CD4-positive, alpha-beta T cell treated with Interleukin-21 for 1 hour (primary cell): ENCODE measurements at places on chromosomes 6 and 20.

DNA sequence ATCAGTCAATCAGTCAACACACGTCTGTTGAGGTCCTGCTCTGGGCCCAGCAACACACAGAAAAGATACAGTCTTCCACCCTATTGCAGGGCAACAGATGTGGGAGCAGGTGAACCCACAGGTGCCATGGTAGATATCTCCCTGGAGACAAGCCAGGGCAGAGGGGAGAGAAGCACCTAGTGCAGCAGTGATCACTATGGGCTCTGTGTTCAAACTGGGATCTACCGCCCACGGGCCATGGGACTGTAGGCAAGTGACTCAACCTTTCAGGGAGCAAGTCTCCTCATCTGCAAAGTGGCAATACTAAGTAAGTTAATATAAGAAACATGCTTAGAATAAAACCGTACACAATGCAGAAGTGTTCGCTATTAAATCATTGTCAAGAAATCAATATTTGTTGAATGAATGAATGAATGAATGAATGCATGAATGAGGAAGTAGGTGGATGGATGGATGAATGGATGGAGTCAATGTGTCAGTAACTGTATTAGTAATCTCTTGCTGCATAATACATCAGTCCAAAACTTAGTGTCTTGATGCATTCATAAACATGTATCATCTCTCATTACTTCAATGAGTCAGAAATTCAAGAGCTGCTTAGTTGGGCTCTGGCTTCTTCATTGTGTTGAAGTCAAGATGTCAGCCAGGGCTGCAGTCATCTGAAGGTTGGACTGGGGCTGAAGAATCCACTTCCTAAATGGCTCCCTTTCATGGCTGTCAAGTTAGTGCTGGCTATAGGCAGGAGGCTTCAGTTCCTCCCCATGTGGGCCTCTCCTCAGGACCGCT, 31.9 kb upstream of the NFATC2 start:
- DNase-seq: no peak

DNA sequence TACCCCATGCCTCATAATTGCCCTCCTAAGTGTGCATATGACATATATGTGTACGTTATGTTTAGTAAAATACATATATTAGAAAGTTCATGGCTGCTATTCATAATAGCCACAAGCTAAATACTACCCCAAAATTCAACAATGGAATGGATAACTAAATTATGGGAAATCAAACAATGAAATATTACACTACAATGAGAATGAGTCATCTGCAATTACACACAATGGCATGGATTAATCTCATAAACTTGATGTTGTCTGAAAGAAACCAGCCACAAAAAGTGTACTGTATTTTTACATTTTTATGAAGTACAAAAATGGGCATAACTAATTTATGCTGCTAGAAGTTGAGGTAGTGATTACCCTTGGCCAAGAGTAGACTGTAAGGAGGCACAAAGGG, 477.0 kb downstream of the HAO1 start:
- DNase-seq: no peak

GRCh38 chr6:161487694-161488093, 213.8 kb upstream of the AGPAT4 start:
- DNase-seq: no peak

DNA sequence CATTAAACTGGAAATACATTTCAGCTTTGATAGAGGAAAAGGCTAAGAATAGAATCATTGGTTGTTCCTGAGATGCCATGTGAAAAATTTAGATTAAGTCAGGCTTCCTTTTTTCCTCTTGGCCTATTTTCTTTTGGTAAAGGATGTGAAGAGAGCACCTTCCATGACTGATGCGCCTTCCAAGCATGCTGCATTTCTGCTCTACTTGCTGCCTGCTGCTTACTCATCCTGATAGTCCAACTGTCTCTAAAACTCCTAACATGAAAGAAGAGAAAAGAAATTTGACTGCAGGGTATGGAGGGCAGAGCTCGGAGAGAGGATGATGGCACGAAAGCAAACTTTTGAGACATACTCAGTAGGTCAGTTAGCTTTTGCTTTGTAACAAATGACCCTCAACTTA, 28.8 kb downstream of the SNAP25 start:
- DNase-seq: no peak

- no peak for DNase-seq
Observed at GRCh38 chr6:35478259-35478658, 10.1 kb downstream of the RPL10A start.

DNA sequence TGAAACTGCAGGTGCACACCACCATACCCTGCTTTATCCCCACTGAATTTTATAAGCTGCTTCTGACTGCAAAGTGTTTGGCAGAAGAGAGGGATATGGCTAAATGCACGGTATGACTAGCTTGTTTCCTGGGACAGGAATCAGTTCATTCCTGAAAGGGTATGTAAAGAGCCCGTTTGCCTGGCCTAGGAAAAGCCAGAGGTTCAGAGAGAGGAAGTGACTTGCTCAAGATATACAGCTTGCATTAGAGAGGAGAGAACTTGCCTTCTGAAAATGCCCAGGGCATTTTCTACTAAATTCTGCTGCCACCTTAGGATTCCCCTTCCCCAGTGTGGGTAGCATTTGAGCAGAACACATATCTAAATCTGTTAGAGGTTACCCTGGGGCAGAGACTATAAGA, 683 bp upstream of the GCNT2 start:
- DNase-seq: no peak

DNA sequence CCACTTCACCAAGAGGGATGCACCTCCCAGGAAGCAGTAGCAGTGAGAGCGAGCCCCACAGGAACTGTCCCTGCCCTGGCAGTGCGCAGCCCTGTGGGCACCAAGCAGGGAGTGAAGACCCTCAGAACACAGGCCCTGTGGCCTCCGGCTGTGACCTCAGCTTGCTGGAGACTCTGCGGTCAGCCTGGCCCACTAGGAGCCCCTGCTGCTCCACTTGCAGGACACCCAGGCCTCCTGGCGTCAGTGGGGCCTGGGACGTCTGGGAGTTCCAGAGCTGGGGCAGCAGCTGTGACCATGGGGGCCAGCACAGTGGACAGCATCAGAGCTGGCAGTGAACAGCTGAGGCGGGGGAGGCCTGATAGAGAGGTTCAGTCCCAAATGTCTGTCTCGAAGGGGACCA, 28.3 kb downstream of the PXDC1 start:
- no peak for DNase-seq

DNA sequence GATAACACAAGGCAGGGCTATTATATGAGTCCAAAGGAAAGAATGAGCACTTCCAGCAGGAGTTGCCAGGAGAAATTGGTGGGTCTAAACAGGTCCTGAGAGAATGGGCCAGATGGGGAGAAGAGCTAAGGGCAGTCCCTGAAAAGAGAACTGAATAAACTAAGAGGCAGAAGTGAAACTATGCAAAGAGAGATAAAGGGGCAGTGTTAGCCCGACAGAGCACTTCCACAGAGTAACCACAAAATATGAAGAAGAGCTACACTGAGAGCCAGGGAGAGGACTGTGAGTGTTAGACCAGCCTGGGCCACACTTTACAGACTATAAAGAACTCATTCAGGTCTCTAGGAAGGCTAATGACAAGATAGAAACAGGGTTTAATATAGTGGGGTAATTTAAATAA, 43.8 kb downstream of the RALGAPA2 start:
- no peak for DNase-seq

DNA sequence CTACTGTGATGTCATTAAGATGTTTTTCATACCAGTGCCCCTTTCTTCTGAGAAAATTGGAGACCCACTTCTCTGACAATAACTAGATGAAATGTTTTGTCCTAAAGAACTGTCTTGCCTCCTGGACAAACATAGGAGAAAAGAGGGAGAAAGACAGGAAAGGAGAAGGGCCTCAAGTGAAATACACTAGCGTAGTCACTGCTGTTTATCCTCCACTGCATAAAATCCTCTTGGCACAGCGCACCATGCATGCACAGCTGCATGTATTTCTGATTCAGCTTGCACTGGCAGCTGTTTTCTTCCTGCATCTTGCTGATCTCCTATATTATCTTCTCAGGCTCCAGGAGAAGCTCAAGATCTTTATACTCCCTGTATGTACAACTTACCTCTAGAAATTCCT, 158.0 kb upstream of the BMP5 start:
- DNase-seq: no peak

- no peak for DNase-seq
Observed at GRCh38 chr6:88914180-88914579, 49.2 kb downstream of the RNGTT start.

GRCh38 chr20:23122796-23123655, 36.9 kb upstream of the CD93 start:
- DNase-seq: no peak

DNA sequence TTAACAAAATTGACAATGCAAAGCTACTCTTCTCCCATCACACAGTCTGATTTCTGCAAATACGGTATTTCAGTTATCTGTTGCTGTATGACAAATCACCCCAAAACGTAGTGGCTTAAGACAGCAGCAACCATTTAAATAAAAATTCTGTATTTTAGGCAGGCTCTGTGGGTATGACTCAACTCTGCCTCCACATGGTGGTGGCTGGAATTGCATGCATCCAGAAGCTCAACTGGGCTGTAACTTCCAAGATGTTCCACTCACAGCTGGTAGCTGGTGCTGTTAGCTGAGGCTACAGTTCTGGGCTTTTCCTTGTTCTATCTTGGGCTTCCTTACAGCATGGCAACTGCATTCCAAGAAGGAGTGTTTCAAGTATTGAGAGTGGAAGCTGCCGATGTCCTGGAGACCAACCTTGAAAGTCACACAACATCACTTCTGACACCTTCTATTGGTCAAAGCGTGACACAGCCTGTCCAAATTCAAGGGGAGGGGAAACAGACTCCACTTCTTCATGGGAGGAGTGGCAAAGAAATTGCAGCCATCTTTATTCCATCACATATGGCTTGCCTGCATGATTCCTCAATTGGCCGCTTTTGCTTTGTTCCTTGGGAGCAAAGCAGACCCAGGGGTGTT, 39.7 kb upstream of the TULP1 start:
- DNase-seq: peak; percentile 72

DNA sequence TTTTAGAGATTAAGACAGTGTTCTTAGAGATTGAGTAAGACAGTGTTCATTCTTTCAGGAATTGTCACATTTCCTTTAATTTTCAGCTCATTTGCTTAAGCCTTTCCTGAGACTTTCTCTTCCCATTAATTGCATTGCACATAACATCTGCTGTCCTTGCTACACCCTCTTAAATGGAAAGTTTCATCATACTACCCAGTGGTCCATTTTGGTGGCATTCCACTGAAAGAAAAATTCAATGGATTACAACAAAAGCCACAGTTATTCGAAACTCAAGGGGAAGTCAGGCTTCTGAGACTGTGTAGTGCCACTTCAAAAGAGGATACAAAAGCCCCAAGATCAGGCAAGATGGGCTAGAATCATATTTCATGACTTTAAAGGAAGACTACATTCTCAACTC, 64.0 kb downstream of the RSPO3 start:
- DNase-seq: no peak

- DNase-seq: no peak
Observed at GRCh38 chr20:40304119-40304613, 384.9 kb downstream of the MAFB start.

GRCh38 chr6:113015249-113015648, 668.1 kb downstream of the RFPL4B start:
- DNase-seq: no peak

DNA sequence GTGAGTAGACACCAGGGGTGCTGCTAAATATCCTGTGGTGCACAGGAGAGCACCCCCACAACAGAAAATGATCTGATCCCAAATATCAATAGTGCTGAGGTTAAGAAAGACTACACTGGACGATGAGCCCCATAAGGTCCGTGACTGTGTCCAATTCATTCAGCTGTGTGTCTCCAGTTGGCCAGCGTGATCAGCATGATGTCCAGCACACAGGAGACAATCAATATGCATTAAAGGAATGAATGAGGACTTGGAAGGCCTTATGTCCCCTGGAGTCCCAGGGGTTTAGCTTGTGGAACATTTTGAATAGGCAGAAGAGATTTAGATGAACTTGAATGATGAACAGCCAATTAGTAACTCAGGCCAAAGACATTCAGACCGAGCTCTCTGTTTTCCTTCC, 6.3 kb downstream of the PPP1R16B start:
- DNase-seq: no peak

DNA sequence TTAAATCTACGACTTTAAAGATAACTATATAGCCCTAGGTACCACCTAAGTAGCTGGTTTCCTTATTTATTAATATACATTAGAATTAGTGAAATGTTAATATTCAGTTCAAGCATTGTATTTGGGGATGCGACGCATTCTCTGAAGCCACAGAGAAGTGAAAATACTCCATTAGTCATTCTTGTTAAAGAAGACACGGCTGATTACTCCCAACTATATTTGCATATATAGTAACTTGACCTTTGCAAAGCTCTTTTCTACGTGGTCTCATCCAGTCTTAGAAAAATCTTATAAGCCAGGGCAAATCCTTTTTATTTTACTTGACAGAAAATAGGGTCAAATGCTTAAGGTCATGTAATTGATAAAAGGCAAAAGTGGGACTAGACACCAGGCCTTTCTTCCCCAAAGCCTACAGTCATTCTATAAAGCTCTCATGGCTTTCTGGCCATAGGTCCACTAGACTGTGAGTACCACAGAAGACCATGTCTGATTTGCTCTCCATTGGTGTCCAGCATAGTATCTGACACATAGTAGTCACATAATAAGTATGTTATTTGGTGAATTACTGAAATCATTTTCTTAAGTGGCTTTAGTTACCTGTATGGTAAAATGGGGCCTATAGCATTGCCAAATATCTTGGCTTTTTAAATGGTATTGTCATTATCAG, 11.3 kb downstream of the ZHX3 start:
- DNase-seq: no peak

GRCh38 chr6:135129136-135129856, 51.8 kb upstream of the MYB start:
- peak; percentile 23 for DNase-seq

- no peak for DNase-seq
Observed at GRCh38 chr6:156840136-156840535, 63.0 kb downstream of the ARID1B start.

GRCh38 chr20:4573564-4574355, 147.9 kb upstream of the PRND start:
- DNase-seq: no peak

DNA sequence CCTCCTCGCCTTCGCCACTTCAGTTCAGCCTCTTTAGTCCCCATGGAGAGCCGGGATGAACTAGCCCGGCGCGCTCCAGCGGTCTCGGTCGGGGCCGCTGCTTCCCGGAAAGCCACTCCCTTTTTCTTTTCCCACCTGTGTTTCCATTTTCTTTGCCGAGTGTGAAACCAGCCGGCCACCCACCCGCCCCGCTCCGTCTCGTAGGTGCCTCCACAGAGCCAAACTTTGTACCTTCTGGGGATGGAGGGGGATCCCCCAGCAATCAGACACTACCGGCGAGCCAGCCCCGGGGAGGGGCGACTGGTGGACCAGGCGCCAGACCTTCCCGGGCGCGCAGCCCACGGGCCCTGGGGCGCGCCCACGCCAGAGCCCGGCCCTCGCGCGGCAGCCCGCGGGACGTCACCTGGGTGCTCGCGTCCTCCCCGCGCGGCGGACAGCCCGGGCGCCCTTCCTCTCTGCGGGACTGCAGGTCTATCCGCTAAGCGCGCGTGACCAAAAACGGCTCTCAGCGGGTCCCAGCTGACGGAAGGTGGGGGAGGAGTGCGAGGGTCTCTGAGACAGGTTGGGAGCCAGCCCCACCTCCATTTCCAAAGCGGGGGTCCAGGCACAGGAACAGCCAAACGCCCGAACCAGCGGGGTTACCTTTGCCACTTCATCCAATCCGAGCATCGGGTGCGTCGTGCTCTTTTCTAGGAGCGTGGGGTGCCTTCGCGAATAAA, at the start of gene MCHR2:
TSS of gene MCHR2 (minus strand) at position 691 of the 719 bp plus-strand sequence. CDS start 38,076 bp downstream, outside the sequence.
- DNase-seq: no peak
